ENCODE measurements at places on chromosomes 11 and 22.

DNA sequence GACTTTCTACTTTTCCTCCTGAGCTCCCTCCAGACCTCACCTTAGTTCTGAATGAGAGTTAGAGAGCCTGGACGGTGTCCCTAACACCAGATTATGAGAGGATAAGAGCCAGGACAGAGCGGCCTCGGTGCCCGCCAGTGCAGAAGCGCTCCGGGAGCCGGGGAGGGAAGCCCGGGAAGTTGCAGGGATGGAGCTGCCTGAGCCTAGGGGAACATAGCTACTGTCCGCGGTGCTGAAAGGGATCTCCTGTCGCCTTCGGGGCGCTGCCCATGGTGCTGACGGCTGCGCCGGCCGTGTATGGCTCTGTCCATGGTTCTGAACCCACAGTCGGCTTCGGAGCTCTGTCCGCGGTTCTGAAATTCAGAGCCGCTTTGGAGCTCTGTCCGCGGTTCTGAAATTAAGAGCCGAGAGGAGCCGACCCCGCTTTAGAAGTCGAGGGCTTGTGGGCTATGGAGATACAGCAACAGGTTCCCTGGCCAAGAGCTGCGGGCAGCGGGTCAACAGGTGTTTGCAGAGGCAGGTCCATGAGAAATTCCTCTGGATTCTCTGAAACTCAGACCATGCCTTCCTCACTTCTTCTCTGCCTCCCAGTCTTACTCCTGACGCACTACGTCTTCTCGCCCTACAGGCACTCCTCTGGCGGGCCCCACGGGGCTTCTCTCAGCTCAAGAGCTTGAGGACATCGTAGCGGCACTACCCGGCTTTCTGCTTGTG is 814 bp downstream of the NPAS4 start:
- DNase-seq, result peak; percentile 89

- no peak for DNase-seq
Observed at GRCh38 chr11:119155733-119156492, 7.1 kb downstream of the ABCG4 start.

DNA sequence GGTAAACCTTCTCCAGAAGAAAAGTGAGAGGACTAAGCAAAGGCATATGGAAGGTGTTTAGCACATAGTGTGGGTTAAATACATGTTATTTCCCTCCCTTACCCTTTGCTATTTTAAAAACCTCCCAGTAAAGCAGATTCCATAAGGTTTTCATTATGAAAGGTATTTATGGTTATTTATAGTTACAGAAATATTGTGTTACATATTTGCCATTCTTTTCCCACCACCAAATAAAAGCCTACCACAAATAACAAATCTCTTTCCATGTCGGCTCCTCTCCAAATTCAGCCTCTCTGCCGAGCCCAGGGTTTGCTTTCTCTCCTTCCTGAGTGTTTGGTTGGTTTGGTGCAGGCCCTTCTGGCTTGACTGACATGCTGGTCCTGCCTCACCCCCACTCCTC is 64.4 kb downstream of the INSC start:
- no peak for DNase-seq

DNA sequence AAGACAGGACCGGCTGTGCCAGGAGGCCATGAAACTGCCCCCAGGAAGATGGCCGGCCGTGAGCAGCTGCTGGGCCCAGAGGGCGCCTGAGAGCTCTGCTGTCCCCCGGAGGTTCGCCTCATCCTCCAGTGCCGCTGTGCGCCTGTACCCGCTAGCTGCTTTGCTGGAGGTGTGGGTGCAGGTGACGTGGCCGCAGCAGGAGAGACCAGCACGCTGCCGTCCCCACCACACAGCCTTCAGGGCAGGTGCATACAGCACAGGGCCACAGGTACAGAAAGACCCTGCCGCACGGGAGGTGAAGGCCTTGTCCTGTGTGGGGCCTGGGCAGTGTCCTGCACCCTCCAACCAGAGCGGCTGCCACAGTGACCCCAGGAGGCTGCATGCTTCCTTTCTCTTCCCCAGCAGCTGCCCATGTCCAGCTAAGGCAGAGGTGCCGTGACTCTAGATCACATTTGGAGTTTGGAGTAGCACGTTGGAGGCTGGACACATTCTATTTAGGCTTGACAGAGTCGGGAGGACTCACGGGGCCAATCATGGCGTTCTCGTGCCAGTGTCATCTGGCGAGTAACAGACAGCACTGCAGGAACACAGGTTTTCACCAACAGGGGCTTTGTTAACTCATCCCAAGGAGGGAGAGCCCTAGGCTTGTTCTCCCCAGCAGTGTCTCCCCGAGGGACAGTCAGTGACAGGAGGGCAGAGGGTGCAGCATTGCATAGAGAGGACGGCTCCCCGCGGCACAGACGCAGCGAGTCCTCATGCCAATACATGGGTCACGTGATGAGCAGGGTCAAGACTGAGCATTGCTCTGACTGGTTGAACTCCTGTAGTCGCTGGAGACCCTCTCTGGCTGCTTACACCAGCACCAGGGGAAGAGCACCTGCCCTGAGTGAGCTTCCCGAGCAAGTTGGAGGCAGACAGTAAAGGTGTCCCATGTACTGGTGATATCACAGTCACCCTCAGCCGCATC is 18.7 kb upstream of the PANX2 start:
- no peak for DNase-seq

GRCh38 chr11:118312328-118312727 is 7.8 kb downstream of the CD3E start:
- DNase-seq, result no peak
